Activated CD4-positive, CD25-positive, alpha-beta regulatory T cell treated with anti-CD3 and anti-CD28 coated beads, Interleukin-2, amount 50 U/mL, for 24 hours (primary cell): ENCODE measurements at places on chromosomes 3 and 15.

- peak; percentile 76 for ATAC-seq
Measured at GRCh38 chr3:129112308-129113052, 9.1 kb downstream of the RAB43 start.

DNA sequence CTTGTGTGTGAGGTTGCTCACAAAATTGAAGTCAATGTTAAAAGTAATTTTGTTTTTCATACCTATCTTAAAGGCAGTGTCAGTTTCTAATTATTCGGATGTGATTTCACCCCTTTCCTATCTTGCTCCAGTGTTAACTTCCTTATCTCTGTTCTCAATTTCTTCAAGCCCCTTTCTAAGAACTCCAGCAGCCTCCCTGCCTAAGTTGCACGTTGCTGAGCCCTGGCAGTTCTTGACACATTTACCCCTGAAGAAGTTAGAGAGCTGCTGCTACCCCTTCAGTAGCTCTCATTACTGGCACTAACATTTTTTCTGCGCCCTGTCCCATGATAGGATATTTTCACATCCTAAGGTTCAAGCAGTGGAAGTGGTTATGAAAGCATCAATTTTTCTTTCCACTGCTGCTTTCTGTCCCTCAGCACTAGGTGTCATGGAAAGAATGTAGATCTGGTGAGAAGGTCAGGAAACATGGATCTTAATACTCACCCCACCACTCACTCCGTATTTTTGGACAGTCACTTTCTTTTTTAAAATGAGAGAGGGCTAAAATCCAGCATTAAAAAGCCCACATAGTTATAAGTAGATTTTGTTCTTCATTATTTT, 62.9 kb downstream of the OPA1 start:
- ATAC-seq: no peak

DNA sequence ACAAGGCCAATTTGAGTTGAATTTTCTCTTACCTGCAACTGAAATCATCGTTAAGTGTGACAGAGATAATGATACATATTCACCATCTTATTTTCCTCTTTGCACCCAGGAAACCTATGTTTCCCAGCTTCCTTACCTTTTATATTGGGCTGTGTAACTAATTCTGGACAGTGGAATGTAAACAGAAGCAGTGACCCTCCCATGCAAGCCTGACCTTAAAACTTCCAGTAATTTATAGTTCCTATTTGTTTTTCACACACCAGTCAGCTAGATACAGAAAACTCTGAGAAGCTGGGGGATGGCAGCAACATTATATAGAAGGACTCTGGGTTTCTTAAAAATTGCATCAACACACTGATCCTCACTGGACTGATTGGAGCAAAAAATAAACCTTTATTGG, 4.5 kb upstream of the ZNF280D start:
- ATAC-seq: no peak

DNA sequence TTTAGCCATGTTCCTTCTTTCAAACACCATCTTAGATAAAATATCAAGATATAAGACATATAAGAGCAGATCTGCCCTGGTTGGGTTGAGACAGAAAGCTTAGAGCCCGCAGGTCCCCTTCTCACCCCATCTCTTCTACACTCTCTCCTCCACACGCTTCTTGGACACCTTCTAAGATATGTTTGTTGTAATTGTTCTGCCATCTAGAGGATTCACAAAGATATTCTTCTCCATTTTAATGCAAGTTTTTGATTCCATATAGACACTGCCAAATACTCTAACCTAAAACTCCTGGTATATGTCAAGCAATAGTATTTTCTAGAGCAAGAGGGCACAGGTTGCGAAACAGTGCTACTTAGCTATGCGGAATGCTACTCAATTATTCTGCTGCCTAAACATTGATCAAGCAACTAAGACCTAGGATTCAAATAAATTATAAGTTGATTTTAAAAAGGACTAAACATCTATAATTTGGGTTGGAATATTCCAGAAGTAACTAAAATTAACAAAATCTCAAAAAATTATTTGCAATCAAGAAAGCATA, 6.8 kb downstream of the CHRM5 start:
- no peak for ATAC-seq

- ATAC-seq: peak; percentile 46
Measured at GRCh38 chr15:60408463-60408981, 10.7 kb upstream of the ANXA2 start.

DNA sequence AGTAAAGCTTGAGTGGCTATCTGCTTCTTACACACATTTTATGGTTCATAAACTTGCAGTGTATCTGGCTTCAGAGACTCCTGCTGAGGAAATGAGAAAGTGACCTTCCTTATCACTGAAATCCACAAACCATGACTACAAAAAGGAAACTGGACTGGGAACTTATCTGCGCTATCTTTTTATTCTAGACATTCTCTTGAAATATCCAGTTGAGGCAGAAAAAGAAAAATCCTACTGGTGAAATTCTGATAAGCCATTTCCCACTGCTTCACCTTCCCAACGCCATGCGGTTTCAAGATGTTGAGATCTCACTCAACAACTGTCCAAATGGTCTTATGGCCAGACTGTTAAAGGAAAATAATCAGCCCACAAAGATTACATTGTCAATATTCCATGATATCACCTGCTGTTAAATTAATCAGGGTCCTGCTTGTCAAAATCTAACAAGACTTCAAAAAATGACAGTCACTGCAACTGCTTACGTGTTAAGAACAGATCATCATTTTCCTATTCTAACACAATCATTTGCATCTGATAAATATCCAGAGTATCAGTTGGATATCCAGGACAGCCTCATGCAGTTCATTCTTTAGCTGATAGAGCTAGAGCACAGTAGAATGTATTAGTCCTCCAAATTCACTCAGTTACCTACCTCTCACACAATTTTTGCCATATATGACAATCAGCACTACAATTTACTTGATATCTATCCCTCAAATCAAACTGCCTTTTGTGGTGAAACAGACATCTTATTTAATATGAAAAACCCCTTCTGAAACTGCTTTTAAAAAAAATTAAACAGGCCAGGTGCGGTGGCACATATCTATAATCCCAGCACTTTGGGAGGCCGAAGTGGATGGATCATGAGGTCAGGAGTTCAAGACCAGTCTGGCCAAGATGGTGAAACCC, 538.1 kb downstream of the MAGI1 start:
- ATAC-seq: no peak

GRCh38 chr3:25080461-25080860, 347.6 kb upstream of the RARB start:
- no peak for ATAC-seq

GRCh38 chr3:183533412-183534132, 21.9 kb downstream of the KLHL6 start:
- ATAC-seq: peak; percentile 29

DNA sequence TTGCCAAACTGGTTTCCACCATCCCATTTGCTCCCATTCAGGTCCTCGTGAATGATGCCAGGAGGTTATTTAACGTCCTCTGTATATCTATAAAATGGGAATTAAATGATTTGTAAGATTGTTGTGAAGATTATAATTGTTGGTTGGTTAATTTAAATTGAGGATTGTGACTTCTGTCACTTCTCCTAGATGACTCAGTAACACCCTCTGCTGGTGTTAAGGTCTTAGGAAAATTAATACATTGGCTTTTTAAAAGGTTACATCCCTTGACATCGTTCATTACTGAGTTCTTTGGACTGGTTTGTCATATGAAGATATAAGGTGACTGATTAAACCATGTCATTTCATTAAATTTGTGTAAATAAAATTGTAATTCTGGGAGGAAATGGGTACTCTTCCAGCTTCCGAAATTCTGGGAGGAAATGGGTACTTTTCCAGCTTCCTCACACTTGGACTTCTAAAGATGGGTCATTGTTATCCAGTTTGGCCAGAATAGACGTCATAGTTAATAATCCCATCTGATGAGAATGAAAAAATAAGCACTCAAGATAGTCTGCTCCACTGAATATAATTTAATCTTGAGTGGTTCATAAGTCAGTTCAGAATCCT, 33.3 kb upstream of the PAQR5 start:
- no peak for ATAC-seq

DNA sequence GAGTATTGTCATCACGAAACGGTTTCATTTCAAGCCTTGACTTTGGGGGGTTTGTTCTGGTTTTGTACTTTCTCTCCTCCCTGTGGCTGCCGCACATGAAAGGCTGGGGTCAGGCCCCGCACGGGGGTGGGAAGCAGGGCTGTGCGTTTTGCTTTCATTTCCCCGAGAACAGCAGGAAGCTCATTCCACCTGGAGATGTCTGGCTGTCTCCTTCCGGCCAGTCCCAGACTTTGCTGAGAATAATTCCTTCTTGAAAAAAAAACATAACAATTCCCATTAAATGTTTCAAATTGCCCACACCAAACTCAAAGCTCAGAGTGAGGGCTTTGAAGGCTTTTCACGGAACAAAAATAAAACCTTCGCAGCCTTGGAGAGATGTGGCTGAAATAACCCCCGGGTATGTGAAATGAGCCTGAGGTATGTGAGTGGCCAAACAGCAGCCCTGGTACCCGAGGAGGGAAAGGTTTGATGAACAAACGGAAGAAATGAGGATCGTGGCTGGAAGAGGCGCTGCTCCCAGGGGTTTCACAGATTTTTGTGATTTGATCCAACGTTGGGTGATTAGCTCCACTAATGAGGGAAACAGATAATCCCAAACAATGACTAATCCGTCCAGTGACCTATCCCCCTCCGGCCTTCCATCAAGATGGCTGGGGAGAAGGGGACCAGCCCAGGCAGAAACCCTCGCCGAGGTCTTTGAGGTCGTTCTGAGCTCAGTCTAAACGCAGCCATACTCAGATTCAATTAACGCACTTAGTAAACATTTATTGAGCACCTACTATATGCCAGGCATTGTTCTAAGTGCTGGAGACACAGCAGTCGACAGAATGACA, 126.9 kb upstream of the MEF2A start:
- ATAC-seq: no peak

- ATAC-seq: no peak
Measured at GRCh38 chr3:151357463-151357850, 27.1 kb downstream of the P2RY12 start.

- ATAC-seq: no peak
Measured at GRCh38 chr3:52939600-52939999, 42.3 kb upstream of the STIMATE start.

GRCh38 chr3:111548756-111549155, 6.8 kb downstream of the CD96 start:
- ATAC-seq: peak; percentile 27

GRCh38 chr3:182389071-182389815, 404.1 kb upstream of the ATP11B start:
- ATAC-seq: no peak

- no peak for ATAC-seq
Measured at GRCh38 chr3:120637851-120638559, 41.9 kb downstream of the NDUFB4 start.

DNA sequence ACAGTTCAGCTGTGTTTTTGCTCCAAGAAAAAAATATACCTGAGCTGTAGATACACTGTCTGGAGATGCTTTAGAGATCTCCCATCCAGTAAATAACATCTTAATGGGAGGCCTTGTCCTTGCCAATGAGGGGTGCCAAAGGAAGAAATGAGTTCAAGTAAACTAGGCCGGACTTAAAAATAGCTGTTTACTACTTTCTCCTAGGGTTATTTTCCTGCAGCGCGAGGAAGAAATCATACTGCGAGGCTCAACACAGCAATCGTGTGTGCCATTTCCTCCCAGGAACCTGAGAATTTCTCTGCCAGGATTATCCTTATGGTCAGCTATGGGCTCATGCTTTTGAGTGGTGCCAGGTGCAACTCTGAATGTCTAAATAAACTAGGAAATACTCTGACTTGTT, 71.9 kb downstream of the CMTM8 start:
- no peak for ATAC-seq

DNA sequence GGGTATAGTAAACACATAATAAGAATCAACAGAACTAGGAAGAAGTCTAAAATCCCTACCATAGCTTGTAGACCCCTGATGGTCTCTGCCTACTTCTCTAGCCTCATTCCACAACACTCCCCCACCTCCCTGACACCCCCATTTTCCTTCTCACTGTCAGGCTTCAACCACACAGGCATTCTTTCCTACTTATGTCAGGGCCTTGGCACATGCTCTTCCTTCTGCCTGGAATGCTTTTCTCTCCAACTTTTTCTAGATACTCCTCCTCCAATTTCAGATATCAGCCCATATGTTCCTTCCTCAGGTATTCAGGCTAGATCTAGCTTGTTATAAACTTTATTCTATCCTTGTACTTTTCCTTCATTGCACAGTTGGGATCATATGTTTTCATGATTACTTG, 106.0 kb upstream of the MRPL3 start:
- no peak for ATAC-seq

GRCh38 chr3:130823241-130823884, 70.5 kb upstream of the ATP2C1 start:
- ATAC-seq: no peak

DNA sequence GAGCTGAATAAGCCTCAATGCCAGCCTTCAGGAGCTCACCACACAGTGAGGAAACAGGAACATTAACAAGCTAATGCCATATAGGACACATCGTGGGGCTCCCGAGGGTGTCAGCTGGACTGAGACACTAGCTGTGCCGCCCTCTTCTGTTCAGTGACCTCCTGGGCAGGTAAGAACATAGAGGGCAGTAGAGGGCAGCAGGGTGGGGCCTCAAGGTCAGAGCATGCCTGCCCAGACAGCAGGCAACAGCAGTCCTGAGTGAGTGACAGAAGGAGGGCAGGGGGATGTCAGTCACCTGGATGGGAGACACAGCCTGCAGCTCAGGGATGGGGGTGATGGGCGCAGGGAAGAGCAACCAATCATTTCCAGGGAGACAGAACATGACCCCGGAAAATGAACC, 15.5 kb downstream of the NTRK3 start:
- no peak for ATAC-seq

- ATAC-seq: no peak
Measured at GRCh38 chr3:49025005-49025792, 3.3 kb downstream of the NDUFAF3 start.

GRCh38 chr15:57867970-57868798, 161.7 kb downstream of the POLR2M start:
- no peak for ATAC-seq

GRCh38 chr3:1326546-1326945, 233.7 kb downstream of the CNTN6 start:
- ATAC-seq: no peak

DNA sequence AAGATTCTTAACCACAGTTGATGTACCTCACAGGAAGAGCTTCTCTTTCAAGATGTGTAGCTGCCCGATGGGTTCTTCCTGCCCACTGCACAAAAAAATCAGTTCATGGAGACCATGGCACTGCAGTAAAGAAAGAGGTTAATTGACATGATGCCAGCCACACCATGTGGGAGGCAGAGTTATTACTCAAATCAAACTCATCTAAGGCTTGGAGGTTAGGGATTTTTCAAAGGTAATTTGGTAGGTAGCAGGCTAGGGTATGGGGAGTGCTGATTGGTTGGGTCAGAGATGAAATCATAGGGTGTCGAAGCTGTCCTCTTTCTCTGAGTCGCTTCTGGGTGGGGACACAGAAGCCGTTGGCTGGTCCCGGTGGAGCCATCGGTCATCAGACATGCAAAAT, 57.4 kb upstream of the BDH1 start:
- peak; percentile 97 for ATAC-seq

GRCh38 chr3:8233938-8234337, 267.7 kb upstream of the LMCD1 start:
- no peak for ATAC-seq
